NCI-H187 (cell line): ENCODE measurements at places on chromosomes 3 and 15.

- DNase-seq, result no peak
These were observed 61.0 kb downstream of the SCAPER start for GRCh38 chr15:76844096-76844495.

DNA sequence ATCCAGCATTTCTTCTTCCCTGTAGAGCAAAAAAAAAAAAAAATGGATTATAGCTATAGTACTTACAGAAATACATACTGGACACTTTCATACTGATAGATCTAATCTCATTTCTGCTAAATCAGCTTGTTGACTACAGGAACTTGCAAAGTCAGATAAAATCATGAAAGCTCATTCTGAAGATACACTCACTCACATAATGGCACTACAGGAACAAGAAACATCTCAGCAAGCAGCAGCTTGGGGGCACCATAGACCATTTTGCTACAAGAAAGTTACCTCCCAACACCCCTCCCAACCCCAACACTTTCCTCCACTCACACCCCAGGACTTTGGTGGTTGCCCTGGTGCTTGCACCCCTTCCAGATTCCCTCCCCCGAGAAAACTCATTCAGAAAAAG, 4.6 kb downstream of the MYH15 start:
- no peak for DNase-seq

- DNase-seq, result no peak
These were observed 24.2 kb upstream of the GMPPB start for GRCh38 chr3:49747792-49748480.

GRCh38 chr15:100939791-100940190, 20.6 kb downstream of the LRRK1 start:
- DNase-seq, result no peak
